ENCODE measurements at places on chromosomes 4 and X. TPM values are rescaled to one million over a fixed set of nuclear protein-coding genes. Genes with fewer than 3 reads are reported as not detected.

Gene FGFBP2
- not detected for total RNA-seq

- 0 out of 2 replicates have a peak, but pooled peaks cover 4% of the 10 kb centered on the region for H3K27me3 ChIP-seq
- peak overlapping the region; percentile 79 for H3K4me3 ChIP-seq
- no peak for DNase-seq
- no peaks in the 10 kb centered on the region for H3K36me3 ChIP-seq
These were observed 17.9 kb downstream of the SMIM14 start for GRCh38 chr4:39620551-39621313.

Gene GATB
- 23.1 TPM for total RNA-seq

Gene SERTM2
- not detected for total RNA-seq

- no peaks in the 10 kb centered on the region for H3K36me3 ChIP-seq
- no peak overlapping the region for H3K27ac ChIP-seq
- H3K4me3 ChIP-seq: no peak overlapping the region
- DNase-seq: no peak
- no peaks in the 10 kb centered on the region for H3K4me1 ChIP-seq
These were observed 589.5 kb downstream of the BCOR start for GRCh38 chrX:39508300-39508692.

Gene NAP1L3
- total RNA-seq: 8.9 TPM
